GM23248 (cell line): ENCODE measurements at places on chromosomes 6 and 20.

DNA sequence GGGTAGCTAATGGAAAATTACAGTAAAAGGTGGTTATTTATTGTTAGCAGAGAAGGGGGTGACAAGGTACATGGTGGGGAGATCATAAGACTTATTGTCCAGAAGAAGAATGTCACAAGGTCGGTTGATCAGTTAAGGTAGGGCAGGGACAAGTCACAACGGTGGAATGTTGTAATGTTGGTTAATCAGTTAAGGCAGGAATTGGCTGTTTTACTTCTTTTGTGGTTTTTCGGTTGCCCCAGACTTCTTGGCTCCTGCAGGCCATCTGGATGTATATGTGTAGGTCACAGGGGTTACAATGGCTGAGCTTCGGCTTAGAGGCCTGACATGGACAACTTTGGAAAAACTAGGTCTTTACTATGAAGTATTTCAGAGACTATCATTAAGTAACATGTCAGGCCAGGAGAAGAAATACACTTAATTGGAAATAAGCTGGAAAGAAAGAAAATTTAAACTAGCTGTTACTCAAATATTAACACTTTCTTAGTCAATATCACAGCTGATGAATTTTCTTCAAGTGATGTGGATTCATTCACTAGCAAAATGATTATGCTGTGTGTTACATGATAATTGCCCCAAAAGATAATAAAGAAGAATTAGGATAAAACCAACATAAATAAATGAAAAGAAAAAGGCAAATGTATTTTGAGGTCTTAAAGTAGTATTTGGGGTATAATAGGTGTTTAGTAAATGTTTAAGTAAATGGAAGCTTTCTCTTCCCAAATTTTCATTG, 4.4 kb downstream of the AIG1 start:
- DNase-seq = peak; percentile 40

DNA sequence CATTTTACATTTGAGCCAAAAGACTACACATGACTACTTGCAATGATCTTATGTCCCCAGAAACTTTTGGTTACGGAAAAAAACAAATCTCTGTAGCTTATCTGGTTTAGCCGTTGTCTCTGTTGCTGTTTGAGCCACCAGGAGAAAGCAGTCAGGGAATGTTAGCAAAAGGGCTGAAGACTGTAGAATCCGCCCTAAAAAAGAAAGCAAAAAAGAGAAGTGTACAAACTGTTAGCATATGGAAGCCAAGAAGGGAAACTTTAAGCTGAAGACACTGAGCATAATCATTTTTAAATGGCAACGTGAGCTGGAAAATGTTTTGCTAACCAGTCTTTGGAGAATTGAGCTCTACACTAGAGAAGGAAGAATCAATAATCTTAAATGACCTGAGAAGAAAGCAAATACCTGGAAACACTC, 69.9 kb upstream of the MYLIP start:
- DNase-seq = no peak

GRCh38 chr20:52166150-52166549, 25.4 kb downstream of the ZFP64 start:
- DNase-seq = no peak

DNA sequence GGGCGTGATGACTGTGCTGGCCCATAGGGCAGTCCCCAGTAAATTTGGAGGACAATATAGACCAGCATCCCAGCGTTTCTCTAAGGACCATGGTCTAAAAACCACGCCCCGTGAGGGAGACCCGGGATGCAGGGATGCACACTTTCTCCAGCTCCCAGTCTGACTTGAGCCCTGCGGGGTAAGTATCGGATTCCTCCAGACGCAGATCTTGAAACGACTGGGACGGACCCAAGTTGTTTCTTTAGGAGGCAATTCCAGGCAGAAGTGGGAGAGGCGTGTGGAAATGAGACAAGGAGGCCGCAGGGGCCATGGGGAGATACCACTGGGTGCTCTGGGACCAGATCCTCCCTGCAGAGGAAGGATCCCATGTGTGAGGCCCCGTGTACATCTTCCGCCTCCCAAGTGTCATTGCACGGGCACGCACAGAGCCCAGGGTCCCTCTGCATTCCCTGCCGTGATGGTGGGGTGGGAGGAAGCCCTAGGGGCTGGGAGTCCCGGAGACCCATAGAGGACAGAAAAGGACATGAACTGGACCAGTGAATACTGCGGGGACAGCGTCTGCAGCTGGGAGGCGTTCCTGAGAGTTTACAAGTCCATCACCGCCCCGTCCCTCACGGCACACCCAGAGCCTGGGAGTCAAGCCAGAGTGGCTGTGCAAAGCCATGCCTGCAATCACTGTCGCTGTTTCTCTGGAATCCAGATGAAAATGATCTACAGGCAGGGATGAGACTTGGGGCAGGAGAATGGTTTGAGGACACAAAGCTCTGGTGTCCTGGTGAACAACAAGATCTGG, 522.9 kb downstream of the CDH26 start:
- DNase-seq = peak; percentile 15

DNA sequence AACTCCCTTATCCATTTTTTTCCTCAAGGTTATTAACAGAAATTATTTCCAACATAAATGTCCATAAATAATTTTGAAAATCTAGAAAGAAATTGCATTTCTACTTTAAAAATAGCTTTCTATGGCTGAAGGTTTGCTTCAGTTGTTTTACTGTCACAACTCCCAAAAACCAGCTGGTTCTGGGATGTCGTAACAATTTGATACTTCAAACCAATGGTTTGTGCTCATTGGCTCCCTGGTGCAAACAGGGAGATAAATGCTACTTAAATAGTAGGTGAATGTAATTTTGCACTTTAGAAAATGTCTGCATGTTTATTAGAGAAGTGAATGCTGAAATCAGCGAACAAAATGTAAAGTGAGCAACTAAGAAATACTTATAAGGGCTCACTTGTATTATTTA, 31.1 kb downstream of the LAMA2 start:
- no peak for DNase-seq

- DNase-seq = no peak
Measured at GRCh38 chr6:111971181-111971841, 82.6 kb upstream of the CCN6 start.

DNA sequence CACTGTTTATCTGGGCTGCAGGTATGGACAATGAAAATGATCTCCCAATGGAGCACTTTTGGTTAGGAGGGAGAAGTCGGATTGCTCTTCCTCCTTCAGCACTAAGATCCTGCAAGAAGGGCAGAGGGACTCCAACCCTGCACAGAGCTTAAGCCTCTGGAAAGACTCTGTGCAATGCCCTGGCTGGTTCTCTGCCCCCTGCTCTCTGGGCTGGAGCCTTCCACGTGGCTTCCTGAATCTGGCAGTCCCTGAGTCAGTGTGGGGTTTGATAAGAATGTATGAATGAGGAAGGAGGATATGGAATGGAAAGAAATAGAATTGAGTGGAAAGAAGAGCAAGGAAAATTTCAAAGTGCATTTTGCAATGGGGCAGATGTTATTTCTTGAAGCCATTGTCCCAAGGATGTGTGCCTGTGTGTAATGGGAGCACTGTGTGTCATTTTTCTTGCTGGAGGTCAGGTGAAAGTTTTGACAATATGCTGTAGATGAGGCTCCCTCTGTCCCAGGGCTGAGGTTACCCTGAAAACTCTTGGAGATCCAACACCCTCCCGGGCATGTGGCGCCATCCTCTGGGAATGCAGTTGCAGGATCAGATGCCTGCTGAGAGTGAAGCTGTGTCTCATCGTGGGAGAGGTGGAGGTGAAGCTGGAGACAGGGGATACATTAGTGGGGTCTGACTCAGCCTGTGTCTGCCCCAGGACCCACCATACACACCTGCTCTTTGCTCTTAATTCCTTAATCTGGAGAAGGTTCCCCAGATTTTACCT, 16.3 kb upstream of the CST9L start:
- no peak for DNase-seq

GRCh38 chr6:39386487-39386886, 64.0 kb upstream of the KCNK16 start:
- no peak for DNase-seq

- DNase-seq = no peak
Measured at GRCh38 chr6:123629258-123629941, 7.3 kb downstream of the TRDN start.

DNA sequence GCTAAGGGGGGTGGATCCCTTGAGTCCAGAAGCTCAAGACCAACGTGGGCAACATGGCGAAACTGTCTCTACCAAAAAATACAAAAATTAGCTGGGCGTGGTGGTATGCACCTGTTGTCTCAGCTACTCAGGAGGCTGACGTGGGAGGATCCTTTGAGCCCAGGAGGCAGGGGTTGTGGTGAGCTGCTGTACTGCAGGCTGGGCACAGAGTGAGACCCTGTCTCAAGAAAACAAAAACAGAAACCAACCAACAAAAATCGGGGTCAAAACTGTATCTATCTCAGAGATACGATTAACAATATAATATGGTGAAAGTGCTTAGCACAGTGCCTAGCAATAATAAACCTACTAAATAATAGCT, 20.7 kb upstream of the BCAS1 start:
- no peak for DNase-seq

DNA sequence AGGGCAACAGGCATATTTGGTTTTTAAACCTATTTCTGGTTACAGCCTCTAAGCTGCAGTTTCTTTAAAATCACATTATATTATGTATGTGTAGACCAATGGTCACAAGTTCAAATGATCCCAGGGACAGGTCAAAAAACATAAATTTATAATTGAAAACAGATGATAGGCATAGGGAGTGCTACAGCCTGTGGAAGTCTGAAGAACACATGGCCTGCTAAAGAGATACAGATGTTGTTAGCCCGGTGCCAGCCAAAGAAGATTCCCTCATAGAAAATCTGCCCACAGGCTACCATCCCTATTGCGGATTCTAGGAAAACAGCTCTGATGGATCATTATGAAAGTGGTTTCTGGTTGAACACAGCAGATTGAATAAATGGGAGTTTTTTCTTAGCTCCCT, 65.3 kb downstream of the NRSN1 start:
- no peak for DNase-seq

DNA sequence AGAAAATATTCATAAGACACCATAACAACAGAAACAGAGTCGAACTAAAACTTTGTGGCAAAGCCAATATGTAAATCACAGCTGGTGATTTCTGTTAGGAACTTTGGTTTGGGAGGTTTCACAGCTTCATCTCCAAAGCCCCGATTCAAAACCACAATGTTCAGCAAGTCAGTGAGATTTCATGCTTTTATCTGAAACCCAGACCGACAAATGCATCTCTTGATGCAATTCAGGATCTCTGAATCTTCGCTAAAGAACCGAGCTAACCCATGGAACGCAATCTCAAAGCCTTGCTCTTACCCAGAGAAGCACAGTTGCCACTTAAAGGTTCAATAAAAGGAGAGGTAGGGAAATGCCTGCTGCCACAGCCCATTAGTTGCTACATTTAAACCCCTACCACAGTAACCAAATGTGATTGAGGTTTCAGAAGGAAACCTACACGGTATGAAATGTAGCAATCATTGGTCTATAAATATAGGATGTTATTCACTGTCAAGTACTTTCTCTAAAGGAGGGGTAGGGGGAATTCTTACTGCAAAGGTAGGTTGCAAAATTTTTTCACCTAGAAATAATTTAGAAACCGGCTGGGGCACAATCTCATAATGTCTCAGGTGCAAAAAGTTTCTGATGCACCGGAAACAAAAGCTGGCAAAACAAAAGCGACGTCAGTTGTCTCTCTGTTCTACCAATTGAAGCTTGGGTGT, 381.0 kb upstream of the ARID1B start:
- no peak for DNase-seq

DNA sequence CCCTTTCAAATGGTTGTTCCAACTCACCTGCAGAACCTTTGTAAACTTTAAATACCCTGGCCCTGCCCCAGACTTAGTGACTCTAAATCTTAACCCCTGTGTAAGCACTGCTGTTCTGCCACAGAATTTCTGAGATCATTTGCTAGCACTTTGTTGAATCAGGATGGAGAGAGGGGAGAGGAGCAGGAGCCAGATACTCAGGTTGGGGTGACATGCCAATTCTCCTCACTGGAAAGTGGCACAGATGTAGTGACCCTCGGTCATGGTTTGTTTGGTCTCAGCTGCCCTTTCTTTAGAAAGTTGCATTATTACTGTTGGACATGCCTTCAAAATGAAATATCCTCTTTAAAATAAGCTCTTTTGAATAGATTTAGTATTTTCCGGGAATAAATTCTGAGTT, 168.0 kb downstream of the ZFAND3 start:
- DNase-seq = no peak

- DNase-seq = no peak
Measured at GRCh38 chr20:34401741-34402455, 38.8 kb downstream of the ITCH start.

DNA sequence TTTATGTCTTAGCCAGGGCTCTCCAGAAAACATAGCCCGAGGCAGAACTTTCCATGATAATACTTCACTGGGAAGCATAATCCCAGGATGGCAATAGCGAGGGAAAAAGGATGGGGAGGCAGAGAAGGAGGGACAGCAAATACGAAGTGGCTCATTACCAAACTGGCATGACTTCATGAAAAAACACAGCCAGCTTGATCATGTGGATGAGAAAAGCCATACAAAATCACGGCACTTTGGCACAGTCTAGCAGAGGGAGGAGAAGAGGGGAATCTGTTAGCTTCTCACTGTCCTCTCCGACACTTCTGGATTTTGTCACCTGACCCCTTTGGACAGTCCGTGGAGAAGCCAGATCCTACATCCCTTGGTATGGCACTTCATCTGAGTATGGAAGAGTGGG, 212.5 kb upstream of the GRIK2 start:
- no peak for DNase-seq

DNA sequence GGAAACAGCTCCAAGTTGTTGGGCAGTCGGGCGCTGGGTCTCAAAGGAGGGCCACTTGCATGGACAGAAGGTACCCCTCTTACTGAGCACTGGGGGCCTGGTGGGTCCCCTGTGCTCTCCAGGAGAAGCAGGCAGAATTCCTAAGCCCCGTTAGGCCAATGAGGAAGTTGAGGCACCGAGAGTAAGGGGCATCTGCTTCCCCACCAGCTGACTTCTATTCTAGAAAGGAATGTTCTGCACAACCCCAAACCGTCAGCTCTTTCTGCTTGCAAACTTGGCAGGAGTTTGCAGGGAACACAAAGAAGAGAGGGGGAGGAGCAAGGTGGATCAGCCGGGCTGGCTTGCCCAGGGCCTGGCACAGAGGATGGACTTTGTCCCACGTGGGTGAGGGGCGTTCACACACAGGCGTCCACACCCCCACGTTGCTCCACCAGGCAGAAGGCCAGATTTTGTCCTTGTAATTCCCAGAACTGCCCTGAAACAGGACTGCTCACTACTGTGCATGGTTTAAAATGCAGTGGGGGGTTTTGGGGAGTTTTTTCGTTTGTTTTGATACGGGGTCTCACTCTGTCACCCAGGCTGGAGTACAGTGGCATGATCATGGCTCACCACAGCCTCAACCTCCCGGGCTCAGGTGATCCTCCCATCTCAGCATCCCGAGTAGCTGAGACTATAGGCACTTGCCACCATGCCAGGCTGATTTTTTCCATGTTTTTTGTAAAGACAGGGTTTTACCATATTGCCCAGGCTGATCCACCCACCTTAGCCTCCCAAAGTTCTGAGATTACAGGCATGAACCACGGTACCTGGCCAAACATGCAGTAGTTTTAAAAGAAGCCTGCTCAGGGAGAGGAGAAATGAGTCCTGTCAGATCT, 93.3 kb downstream of the SNX5 start:
- peak; percentile 75 for DNase-seq

GRCh38 chr6:168851460-168852375, 401.9 kb downstream of the THBS2 start:
- peak; percentile 59 for DNase-seq
